ENCODE measurements at places on chromosomes 12 and 14. TPM values are rescaled to one million over a fixed set of nuclear protein-coding genes. Genes with fewer than 3 reads are reported as not detected.

The NOS1 gene
- 0.49 TPM for total RNA-seq

The LGR5 gene
- total RNA-seq: 0.67 TPM

- no peak overlapping the region for H3K4me3 ChIP-seq
- no peak for DNase-seq
- no peaks in the 10 kb centered on the region for H3K27me3 ChIP-seq
- H3K4me1 ChIP-seq: no peaks in the 10 kb centered on the region
- H3K36me3 ChIP-seq: no peaks in the 10 kb centered on the region
- no peak overlapping the region for H3K27ac ChIP-seq
Measured at GRCh38 chr12:12665194-12665593, 30.8 kb downstream of the GPR19 start.

GRCh38 chr12:64299628-64300027 is 77.5 kb upstream of the KICS2 start:
- DNase-seq: no peak
- H3K4me1 ChIP-seq: no peaks in the 10 kb centered on the region
- no peak overlapping the region for H3K27ac ChIP-seq
- no peak overlapping the region for H3K4me3 ChIP-seq
- no peaks in the 10 kb centered on the region for H3K36me3 ChIP-seq
